Activated CD4-positive, alpha-beta T cell treated with anti-CD3 and anti-CD28 coated beads for 4 hours (primary cell): ENCODE measurements at places on chromosomes 5 and 9.
A peak's percentile ranks its signal among the peaks of the same experiment; 100 is the strongest.

- no peak for DNase-seq
Measured at GRCh38 chr5:133845271-133845670, 123.2 kb downstream of the C5orf15 start.

DNA sequence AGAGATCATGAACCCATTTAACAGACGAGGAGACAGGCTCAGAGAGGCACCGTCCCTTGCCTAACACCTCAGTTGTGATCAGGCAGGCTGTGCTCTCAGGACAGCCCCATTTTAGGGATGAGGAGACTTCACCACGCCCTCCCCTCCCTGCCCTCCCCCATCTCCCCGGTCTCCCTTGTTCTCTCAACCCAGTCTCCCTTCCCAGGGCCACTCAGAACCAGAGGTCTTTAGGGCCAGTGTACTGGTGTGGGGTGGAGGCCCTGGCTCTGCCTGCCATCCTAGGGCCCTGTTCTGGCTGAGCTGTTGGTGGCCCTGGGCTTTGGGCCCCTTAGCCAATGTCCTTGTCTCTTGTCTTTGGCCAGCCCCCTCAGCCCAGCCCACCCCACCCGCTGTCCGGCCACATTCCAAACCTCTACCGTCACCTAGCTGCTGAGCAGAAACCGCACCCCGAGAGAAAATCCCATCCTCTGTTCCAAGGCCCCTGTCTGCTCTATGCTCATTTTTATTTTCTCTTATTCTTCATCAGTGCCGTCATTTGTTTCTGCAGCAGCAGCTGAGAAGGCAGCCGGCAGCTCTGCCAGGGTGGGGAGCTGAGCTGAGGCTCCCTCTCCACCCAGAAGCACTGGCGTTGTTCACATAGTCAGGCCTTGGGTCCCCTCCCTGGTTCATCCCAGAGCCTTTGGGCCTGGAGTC is 33.9 kb downstream of the OLFML2A start:
- no peak for DNase-seq

GRCh38 chr9:127937388-127938297 is at the start of gene DPM2:
Gene DPM2 (minus strand): TSS chr9:127937854. CDS start chr9:127937820, 34 bp downstream.
- peak; percentile 79 for DNase-seq

GRCh38 chr5:16759147-16759773 is 142.5 kb upstream of the RETREG1 start:
- DNase-seq, result no peak
